ENCODE measurements at places on chromosomes 3 and 15. TPM values are rescaled to one million over a fixed set of nuclear protein-coding genes. Genes with fewer than 3 reads are reported as not detected.

WDR93 gene
- 0.36 TPM for total RNA-seq

ADAMTS17 gene
- total RNA-seq = under 0.01 TPM

IL5RA gene
- total RNA-seq = not detected

FBXW12 gene
- not detected for total RNA-seq

C3orf62 gene
- 1.8 TPM for total RNA-seq

GABRG3 gene
- not detected for total RNA-seq

MUC20 gene
- 0.36 TPM for total RNA-seq

LRRC31 gene
- not detected for total RNA-seq

ALS2CL gene
- 1.1 TPM for total RNA-seq

OR5K2 gene
- total RNA-seq = not detected

MYO5C gene
- under 0.01 TPM for total RNA-seq

ZPLD1 gene
- under 0.01 TPM for total RNA-seq

SI gene
- total RNA-seq = not detected

TRH gene
- total RNA-seq = under 0.01 TPM

CAMKV gene
- not detected for total RNA-seq

A4GNT gene
- not detected for total RNA-seq

PRTG gene
- 4.7 TPM for total RNA-seq

FOXL2NB gene
- not detected for total RNA-seq

GOLGA8R gene
- total RNA-seq = 3.3 TPM

SAXO2 gene
- total RNA-seq = 6.2 TPM

SH2D7 gene
- total RNA-seq = not detected

MST1R gene
- total RNA-seq = 0.72 TPM

SMCO1 gene
- total RNA-seq = not detected

Measured in osteoblast (primary cell).